A549 treated with AZD2906 at 1 μM for 4 hours (cell line): ENCODE measurements at places on chromosomes 1 and 21. TPM values are rescaled to one million over a fixed set of nuclear protein-coding genes. Genes with fewer than 3 reads are reported as not detected.

The TMEM52 gene
- total RNA-seq, result 0.37 to 1.6 TPM (median 1.2 TPM) in 5 replicates

The ANKRD13C gene
- 6.9 to 9.1 TPM (median 7.7 TPM) in 5 replicates for total RNA-seq

The ASCL5 gene
- total RNA-seq, result 0.08 to 0.16 TPM (median 0.09 TPM) in 5 replicates

The OPTC gene
- not detected in 5 replicates for total RNA-seq

The CLEC20A gene
- total RNA-seq, result not detected in 5 replicates

The ICOSLG gene
- total RNA-seq, result 4.1 to 4.8 TPM (median 4.5 TPM) in 5 replicates

The C8B gene
- total RNA-seq, result not detected in 5 replicates

The DCST2 gene
- total RNA-seq, result 0.37 to 1.2 TPM (median 0.71 TPM) in 5 replicates

The SLC27A3 gene
- 1.1 to 2.0 TPM (median 1.5 TPM) in 5 replicates for total RNA-seq

The PROK1 gene
- not detected in 5 replicates for total RNA-seq

The XCL2 gene
- not detected in 5 replicates for total RNA-seq

The NPPA gene
- not detected in 5 replicates for total RNA-seq

The FCRL6 gene
- total RNA-seq, result not detected in 5 replicates

The ATF6 gene
- total RNA-seq, result 12.8 to 15.3 TPM (median 14.3 TPM) in 5 replicates

The AVPR1B gene
- total RNA-seq, result not detected in 5 replicates

The ADGRB2 gene
- total RNA-seq, result 4.0 to 5.1 TPM (median 4.6 TPM) in 5 replicates

The MCOLN2 gene
- total RNA-seq, result 1.9 to 2.1 TPM (median 2.0 TPM) in 5 replicates

The RASSF5 gene
- total RNA-seq, result 0.77 to 1.1 TPM (median 0.97 TPM) in 5 replicates

The FTCD gene
- 0.23 to 0.24 TPM (median 0.23 TPM) in 3 of 5 replicates, not detected in the others for total RNA-seq

The CNIH3 gene
- total RNA-seq, result 0.33 to 0.69 TPM (median 0.46 TPM) in 5 replicates

The G0S2 gene
- 3.3 to 4.0 TPM (median 3.4 TPM) in 5 replicates for total RNA-seq

The DENND2D gene
- total RNA-seq, result 0.93 to 1.4 TPM (median 1.3 TPM) in 5 replicates

The KRTAP21-2 gene
- not detected in 5 replicates for total RNA-seq

The TEX35 gene
- total RNA-seq, result 0.09 TPM in 1 of 5 replicates, not detected in the others

The CD160 gene
- 0.05 to 1.7 TPM in 2 of 5 replicates, not detected in the others for total RNA-seq

The PTPRC gene
- not detected in 5 replicates for total RNA-seq

The GFI1 gene
- 0.19 to 0.29 TPM (median 0.23 TPM) in 5 replicates for total RNA-seq

The C4BPA gene
- total RNA-seq, result 0.50 to 0.84 TPM (median 0.62 TPM) in 5 replicates

The KRTAP11-1 gene
- total RNA-seq, result not detected in 5 replicates

The CRYBG2 gene
- total RNA-seq, result 1.4 to 2.7 TPM (median 1.6 TPM) in 5 replicates

The FOXD2 gene
- 0.39 to 0.63 TPM (median 0.55 TPM) in 5 replicates for total RNA-seq

The PKLR gene
- total RNA-seq, result 0.02 TPM in 3 of 5 replicates, not detected in the others

The ECM1 gene
- total RNA-seq, result 1.4 to 1.9 TPM (median 1.4 TPM) in 5 replicates

The CASZ1 gene
- 1.4 to 2.0 TPM (median 1.6 TPM) in 5 replicates for total RNA-seq

The NEGR1 gene
- total RNA-seq, result not detected in 5 replicates

The LCE2C gene
- total RNA-seq, result not detected in 5 replicates

The PGBD2 gene
- total RNA-seq, result 3.1 to 4.1 TPM (median 3.5 TPM) in 5 replicates

The OR2L5 gene
- not detected in 5 replicates for total RNA-seq

The TSACC gene
- 2.0 to 2.7 TPM (median 2.0 TPM) in 5 replicates for total RNA-seq

The AMY2A gene
- total RNA-seq, result not detected in 5 replicates

The SYT14 gene
- 0.03 to 0.09 TPM (median 0.07 TPM) in 5 replicates for total RNA-seq

The HFM1 gene
- 0.01 to 0.14 TPM (median 0.09 TPM) in 3 of 5 replicates, not detected in the others for total RNA-seq

The DDAH1 gene
- 6.8 to 8.8 TPM (median 8.0 TPM) in 5 replicates for total RNA-seq

The TCHHL1 gene
- total RNA-seq, result not detected in 5 replicates

The AKIRIN1 gene
- total RNA-seq, result 41.1 to 45.0 TPM (median 42.8 TPM) in 5 replicates

The LZIC gene
- 17.5 to 27.7 TPM (median 18.9 TPM) in 5 replicates for total RNA-seq

The LDLRAD1 gene
- not detected in 5 replicates for total RNA-seq

The NTNG1 gene
- total RNA-seq, result not detected in 5 replicates

The TOMM40L gene
- total RNA-seq, result 10.6 to 12.5 TPM (median 12.2 TPM) in 5 replicates

The CFHR1 gene
- total RNA-seq, result 0.09 to 0.24 TPM (median 0.17 TPM) in 4 of 5 replicates, not detected in the other

The MARK1 gene
- 0.07 to 0.12 TPM (median 0.11 TPM) in 5 replicates for total RNA-seq
